ENCODE measurements at places on chromosomes 7 and 10.

GRCh38 chr7:106369352-106369751 is 84.6 kb upstream of the NAMPT start:
- no peak for DNase-seq

DNA sequence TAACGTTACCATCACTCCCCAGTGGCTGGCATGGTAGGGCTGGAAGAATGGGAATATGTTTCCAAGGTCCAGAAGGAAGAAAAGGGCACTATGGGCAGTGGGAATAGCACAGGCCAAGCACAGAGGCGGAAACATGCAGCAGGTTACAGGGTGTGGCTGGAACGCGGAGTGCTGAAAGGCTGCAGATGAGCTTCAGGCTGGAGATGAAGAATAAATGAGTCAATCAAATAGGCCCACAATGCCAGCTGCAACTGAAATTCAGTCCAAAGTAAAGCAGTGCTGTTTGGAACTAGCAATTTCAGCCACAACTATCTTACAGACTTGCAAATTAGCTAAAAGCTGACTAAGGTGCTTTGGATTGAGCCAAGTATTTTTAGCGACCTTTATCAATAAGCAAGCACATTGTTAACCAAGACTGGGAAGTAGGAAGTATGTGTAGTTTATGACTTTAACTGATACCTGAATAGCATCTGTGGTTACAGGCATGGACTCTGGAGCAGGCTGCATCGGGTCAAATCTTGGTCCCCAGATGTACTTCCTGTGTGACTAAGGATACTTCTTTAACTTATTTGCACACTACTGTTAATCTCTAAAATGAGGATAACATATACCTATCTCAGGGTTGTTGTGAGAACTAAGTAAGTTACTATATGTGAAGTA is 77.5 kb upstream of the CTTNBP2 start:
- DNase-seq: no peak

- DNase-seq: peak; percentile 39
Observed at GRCh38 chr10:29471544-29471859, 163.3 kb downstream of the SVIL start.

- no peak for DNase-seq
Observed at GRCh38 chr10:14508725-14509124, 178.0 kb upstream of the FRMD4A start.

DNA sequence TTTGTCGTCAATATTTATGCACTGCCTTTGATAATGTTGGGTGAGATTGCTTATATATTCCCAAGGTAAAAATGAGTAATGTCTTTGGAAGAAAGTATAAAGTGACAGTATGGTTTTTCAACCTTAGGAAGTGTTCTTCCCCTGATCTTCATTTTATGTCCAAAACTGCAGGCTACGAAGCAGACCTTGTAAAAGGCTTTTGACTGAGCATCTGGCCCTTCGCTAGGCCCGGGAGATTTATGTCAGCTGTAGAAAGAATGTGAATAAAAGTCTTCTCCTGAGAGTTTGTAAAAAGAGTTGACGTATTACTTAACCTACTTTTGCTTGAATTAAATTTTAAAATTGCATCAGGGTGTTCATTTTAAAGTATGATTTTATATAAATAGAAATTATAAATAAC is 116.8 kb downstream of the CPED1 start:
- no peak for DNase-seq

DNA sequence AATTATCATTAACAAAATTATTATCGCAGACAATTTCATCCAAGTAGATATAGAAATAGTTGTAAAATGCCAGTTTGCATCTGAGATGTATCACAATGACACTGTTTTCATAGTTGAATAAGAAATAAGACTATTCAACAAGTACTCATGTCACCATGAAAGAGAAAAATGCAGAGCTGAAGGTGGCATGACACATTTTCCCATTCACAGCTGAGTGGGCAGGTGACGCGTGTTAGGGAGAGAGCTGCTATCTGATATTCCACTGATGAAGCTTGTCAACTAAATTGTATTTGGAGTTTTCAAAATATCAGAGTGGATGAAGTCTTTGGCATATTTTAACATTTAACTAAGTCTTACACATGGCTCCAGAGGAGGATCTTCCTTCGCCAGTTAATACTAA is 70.3 kb upstream of the HDAC9 start:
- no peak for DNase-seq

GRCh38 chr7:120732256-120732655 is 125.7 kb downstream of the TSPAN12 start:
- DNase-seq: no peak

GRCh38 chr10:109898666-109899355 is 24.5 kb downstream of the XPNPEP1 start:
- no peak for DNase-seq

DNA sequence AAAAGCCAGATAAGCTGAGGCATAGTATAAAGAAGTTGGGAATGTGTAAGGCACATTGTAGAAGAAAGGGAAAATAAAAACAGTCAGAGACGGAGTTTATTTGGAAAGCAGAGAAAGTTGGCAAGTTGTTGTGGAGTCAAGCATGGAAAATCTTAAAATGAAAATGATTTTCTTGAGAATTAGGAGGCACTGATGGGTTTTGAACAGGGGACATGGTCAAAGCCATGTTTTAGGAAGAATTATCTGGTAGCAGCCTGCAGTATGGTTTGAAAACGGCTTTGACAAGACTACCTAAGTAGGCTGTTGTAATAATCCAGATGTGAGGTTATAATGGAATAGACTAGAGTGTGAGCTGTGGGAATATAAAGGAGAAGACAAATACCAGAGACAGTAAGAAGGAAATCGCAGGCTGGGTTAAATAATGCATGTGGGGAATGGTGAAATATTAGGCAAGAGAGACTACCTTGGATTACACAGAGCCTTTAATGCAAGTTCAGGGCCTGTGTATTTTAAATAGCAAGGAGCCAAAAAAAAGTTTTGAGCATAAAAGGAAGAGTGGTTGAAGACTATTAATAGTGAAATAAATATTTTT is 130.4 kb upstream of the MEOX2 start:
- DNase-seq: no peak

DNA sequence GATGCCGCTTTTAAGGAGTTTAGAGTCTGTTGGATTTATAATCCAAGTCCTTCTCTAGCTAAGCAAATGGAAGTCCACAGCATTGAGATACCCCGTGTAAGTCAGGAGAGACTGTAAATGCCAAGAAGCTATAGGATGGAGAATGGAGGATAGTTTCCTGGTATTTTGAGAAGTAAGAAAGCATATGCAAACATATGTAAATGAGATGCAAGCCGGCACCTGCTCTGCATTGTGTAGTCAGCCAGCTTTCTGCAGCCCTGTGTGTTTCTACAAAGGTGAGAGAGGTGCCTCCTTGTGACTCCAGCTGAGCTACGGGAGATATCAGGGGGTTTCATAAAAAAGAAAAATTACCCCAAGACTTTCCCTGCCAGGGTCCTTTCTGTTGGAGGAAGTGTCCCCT is 176.3 kb downstream of the RPS24 start:
- no peak for DNase-seq

- DNase-seq: no peak
Observed at GRCh38 chr7:42964849-42965805, 33.0 kb downstream of the MRPL32 start.

GRCh38 chr10:80204677-80205476 is 460 bp downstream of the ANXA11 start:
- DNase-seq: no peak

GRCh38 chr10:87635498-87636312 is 24.0 kb upstream of the PAPSS2 start:
- DNase-seq: no peak

DNA sequence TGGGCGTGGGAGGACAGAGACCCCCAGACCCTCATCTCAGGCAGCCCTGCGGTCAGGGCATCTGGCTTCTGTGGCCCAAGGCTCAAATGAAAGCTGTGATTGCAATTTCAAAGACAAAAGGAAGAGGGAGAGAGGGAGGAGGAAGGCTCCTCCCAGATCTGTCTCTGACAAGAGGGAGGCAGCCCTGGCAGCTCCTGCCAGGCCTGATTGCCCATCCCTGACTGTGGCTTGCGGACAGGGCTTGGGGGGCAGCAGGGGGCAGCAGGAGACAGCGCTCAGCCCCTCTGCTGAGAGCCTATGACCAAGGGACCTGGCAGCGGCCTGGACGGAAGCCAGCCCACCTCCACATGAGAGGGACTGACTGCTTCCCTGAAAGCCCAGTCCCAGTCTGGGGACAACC is 91.8 kb downstream of the PTPRN2 start:
- DNase-seq: no peak

DNA sequence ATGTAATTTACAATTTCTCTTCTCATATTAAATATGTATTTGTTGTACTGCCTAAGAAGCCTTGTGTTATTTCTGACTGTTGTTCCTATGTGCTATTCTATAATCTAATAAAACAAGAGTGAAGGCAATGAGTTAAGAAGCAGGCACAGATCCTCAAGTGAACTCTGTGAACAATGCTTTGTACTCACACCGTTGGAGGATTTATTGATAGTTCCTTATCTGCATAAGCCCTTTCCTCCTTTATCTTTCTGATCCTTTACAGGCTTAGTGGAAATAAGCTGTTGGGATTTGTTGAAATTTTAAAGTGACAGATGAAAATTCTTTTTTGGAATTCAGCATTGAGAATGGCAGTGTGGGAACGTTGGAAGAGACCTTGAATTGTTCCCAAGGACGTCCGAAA is 329.6 kb upstream of the NPVF start:
- DNase-seq: no peak

GRCh38 chr10:45550903-45551786 is 121.4 kb downstream of the ZFAND4 start:
- no peak for DNase-seq

GRCh38 chr10:104317269-104317710 is 21.0 kb downstream of the ITPRIP start:
- DNase-seq: no peak

GRCh38 chr10:7306147-7306546 is 104.7 kb downstream of the SFMBT2 start:
- no peak for DNase-seq

DNA sequence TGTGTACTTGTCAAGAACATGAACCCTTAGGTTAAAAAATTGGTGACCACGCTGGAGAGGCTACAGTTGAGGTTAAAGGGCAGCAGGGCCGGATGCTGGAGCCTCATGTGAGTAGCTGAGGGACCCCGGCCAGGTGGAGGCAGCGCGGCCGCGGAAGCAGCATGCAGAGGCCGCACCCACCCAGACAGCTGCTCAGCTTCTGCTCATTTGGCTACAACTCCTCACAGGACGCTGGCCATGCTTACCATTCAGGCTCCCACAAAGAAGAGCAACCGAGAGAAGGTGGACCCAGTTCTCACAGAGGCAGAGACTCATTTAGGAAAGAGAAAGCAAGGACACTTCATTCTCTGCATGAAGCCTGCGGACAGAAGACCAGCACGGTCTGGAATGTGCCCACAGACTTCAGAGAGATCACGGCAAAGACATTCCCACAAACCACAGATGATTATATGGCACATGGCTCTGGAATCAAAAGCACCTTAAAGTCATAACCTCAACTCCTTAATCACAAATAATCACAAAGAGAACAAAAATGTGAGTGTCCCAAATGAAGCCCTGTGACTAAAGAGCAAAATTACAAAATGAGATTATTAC is 94.4 kb downstream of the VOPP1 start:
- no peak for DNase-seq

DNA sequence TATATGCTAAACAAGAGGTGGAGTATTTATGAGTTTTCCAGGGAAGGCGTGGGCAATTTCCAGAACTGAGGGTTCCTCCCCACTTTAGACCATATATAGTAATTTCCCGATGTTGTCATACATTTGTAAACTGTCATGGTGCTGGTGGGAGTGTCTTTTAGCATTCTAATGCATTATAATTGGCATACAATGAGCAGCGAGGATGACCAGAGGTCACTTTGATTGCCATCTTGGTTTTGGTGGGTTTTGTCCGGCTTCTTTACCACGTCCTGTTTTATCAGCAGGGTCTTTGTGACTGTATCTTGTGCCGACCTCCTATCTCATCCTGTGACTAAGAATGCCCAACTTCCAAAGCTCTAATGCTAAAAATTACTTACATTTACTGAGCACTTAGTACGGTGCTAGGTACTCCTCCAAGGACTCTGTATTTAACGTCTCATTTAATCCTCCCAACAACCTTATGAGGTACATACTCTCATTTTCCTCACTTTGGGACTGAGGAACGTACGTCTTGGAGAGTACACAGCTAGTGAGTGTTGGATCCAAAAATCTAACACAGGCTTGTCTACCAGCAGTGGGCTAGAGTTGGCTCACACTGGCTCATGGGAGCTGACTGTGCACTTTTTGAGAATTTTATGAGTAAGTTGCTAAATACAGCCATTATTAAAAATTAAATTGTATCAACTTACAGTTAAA is 144.8 kb upstream of the NEBL start:
- no peak for DNase-seq

GRCh38 chr7:1566687-1567048 is 3.2 kb downstream of the PSMG3 start:
- DNase-seq: no peak

- no peak for DNase-seq
Observed at GRCh38 chr10:36017137-36017536, 375.0 kb upstream of the FZD8 start.

- no peak for DNase-seq
Observed at GRCh38 chr7:130938661-130939060, 204.7 kb upstream of the KLF14 start.

GRCh38 chr10:18044976-18045720 is 93.4 kb downstream of the SLC39A12 start:
- DNase-seq: no peak

GRCh38 chr7:55078465-55079372 is 59.9 kb downstream of the EGFR start:
- no peak for DNase-seq

GRCh38 chr7:24343614-24344013 is 59.6 kb downstream of the NPY start:
- DNase-seq: no peak

DNA sequence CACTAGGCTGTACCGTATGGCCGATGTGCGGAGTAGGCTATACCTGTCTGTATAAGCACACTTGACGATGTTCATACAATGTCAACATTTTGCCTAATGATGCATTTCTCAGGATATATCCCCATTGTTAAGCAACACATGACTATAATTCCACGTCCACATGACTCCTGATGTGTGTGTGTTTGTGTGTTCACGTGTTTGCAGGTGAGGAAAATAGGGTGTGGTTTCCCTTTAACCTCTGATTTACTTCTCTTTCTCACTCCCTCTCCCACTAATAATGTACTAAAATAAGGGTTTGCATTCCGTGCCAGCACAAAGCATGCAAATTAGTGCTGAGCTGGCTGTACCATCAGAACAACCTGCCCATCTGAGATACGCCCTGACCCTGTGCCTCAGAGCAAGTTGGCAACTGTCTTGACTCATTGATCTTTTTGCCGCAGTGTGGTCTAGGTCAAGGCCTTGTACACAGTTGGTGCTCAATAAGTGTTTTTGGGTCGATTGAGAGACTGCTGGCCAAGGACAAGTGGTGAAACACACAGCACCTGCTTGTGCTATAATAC is 64.6 kb upstream of the DOCK1 start:
- DNase-seq: no peak
